Natural killer cell (primary cell): ENCODE measurements at places on chromosomes 7 and 10. TPM values are rescaled to one million over a fixed set of nuclear protein-coding genes. Genes with fewer than 3 reads are reported as not detected.

KLLN gene
- 0.70 TPM for total RNA-seq

GIMAP4 gene
- 124 TPM for total RNA-seq

NKX1-2 gene
- total RNA-seq, result not detected

EPHA1 gene
- total RNA-seq, result 1.2 TPM

GDF2 gene
- not detected for total RNA-seq

AKR1C2 gene
- total RNA-seq, result not detected

PANK1 gene
- 2.2 TPM for total RNA-seq

DMBT1 gene
- total RNA-seq, result not detected

SRGN gene
- 778 TPM for total RNA-seq

CFAP43 gene
- total RNA-seq, result not detected

MTG1 gene
- total RNA-seq, result 67.1 TPM

HECW1 gene
- not detected for total RNA-seq

WEE2 gene
- 0.68 TPM for total RNA-seq

ZNF282 gene
- total RNA-seq, result 22.2 TPM

SLC37A3 gene
- total RNA-seq, result 19.1 TPM

RBP3 gene
- total RNA-seq, result not detected

IFIT1B gene
- total RNA-seq, result not detected

NRCAM gene
- total RNA-seq, result 0.95 TPM

SFRP4 gene
- total RNA-seq, result not detected

LAMTOR4 gene
- total RNA-seq, result 156 TPM

MSMB gene
- total RNA-seq, result not detected

PRSS58 gene
- total RNA-seq, result not detected

GSTK1 gene
- total RNA-seq, result 181 TPM

MAGI2 gene
- 0.09 TPM for total RNA-seq

SPDYE2 gene
- 0.61 TPM for total RNA-seq

NRAP gene
- total RNA-seq, result not detected

RNF133 gene
- total RNA-seq, result not detected

TYSND1 gene
- 17.9 TPM for total RNA-seq

GOLGA7B gene
- total RNA-seq, result 4.1 TPM

WNT16 gene
- total RNA-seq, result not detected

KCNH2 gene
- 0.60 TPM for total RNA-seq

GDF10 gene
- total RNA-seq, result not detected

MEST gene
- 2.2 TPM for total RNA-seq

EBF3 gene
- total RNA-seq, result not detected

HTR5A gene
- not detected for total RNA-seq

UMAD1 gene
- 12.3 TPM for total RNA-seq

THSD7A gene
- 8.6 TPM for total RNA-seq

PRF1 gene
- 2,133 TPM for total RNA-seq

POU6F2 gene
- 0.28 TPM for total RNA-seq

GIMAP5 gene
- total RNA-seq, result 64.1 TPM

PSD gene
- 2.1 TPM for total RNA-seq

SFTPA2 gene
- total RNA-seq, result not detected

PDZD7 gene
- total RNA-seq, result 1.2 TPM

DENND10 gene
- 33.9 TPM for total RNA-seq

BHLHA15 gene
- total RNA-seq, result 3.3 TPM

TYW1B gene
- 12.9 TPM for total RNA-seq

PAPOLB gene
- total RNA-seq, result 0.14 TPM

SEMA3C gene
- total RNA-seq, result 12.2 TPM

PHKG1 gene
- 5.0 TPM for total RNA-seq
